RWPE2 (cell line): ENCODE measurements at places on chromosomes 7 and 10.

- no peak for DNase-seq
These were observed 16.9 kb downstream of the CPA1 start for GRCh38 chr7:130397051-130397757.

- DNase-seq = no peak
These were observed 6.5 kb downstream of the SGCE start for GRCh38 chr7:94649450-94649849.

DNA sequence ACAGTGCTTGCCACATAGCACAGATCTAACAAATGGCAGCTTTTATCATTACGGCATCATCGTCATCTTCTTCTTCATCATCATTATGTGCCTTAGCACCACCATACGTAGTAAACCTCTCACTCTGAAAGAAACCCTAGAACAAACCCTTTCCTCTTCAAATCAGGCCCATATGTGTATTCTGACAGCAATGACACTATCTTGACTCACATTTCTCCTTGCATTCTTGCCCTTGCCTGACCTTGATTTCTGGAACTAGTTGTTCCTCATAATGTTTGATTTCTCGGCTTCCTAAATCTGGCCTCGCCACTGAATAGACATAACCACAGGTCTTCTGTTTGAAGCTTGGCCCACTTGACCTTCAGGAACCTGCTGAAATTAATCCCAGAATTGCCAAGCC, 115.3 kb downstream of the DGKI start:
- DNase-seq = no peak

- no peak for DNase-seq
These were observed at the start of gene FAM131B for GRCh38 chr7:143362131-143363015. FAM131B (minus strand) TSS chr7:143362713; CDS start chr7:143362603, 110 bp downstream.

DNA sequence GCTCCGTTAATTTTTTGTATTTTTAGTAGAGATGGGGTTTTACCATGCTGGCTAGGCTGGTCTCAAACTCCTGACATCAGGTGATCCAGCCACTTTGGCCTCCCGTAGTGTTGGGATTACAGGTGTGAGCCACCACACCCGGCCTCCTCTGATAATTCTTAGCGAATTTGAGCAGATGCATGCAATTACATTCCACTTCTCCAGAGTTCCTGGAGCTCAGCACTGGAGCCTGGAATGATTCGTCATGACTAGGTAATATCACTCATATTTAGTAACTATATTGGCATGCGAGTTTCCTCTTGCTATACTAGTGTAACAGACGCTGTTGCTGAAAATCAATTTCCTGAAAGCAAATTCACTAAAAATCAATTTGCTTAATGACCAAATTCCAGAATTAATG, 86.8 kb downstream of the MKX start:
- DNase-seq = no peak

DNA sequence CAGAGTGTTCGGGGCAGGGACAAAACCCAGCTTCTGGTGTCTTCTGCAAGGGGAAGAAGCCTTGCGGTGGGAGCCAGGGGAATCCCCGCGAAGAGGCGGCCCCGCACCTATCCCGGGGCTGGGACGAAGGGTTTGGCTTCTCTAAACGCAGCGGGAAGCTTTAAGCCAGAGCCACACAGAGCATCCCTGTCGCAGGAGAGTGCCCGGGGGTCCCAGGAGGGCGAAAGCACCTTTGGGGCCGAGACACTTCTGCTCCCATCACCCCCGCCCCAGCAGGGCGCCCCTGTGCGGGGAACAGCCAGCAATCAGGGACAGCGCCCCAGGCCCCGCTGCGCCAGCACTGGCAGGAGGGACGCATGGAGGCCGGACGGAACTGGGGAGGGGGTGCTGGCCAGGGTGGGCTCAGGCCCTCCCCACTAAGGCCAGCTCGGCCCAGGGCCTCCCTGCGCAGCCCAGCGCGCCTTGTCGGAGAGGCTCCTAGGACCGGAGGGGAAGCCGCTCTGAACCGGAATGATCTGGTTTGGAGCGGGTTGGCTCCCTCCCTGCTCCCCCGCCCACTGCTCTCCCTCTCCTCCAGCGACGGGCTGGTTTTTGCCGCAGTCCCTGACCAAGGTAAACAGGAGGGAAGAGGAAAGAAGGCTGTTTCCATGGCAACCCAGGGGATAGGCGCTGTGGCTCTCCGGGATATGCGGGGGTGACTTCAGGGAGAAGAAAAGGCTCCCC, 63.9 kb downstream of the TMEM209 start:
- DNase-seq = no peak

- no peak for DNase-seq
These were observed 56.2 kb upstream of the ATP6V0A4 start for GRCh38 chr7:138854115-138854645.

DNA sequence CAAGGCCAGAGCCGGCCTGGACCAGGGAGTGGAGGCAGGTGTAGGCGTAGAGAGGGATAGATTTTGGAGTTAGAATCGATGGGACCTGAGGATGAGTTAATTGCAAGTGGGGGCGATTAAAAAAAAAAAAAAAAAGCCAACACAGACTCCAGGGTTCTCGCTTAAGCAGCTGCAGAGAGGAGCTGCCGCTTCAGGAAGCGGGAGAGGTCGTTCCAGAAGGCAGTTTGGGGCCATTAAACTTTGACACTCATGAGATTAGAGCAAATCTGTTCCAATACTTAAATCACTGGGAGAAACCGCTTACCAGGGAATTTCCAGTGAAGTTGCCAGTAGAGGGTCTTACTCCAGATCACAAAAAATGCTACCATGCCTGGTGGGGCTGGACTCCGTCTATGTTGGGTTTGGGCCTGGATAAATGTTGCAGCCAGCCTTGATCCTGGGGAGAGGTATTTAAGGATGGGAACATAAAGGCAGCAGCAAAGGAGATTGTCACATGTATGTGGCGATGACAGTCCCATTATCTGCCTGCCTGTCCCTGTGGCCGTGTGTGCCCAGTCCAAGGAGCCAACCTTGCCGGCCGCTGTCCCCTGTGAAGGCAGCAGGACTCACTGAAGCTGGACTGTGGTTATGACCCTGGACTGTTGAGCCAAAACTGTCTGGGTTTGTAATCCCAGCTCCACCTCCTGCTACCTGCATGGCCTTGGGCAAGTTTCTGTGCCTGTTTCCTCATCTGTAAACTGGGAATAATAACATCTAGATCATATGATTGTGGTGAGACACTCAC, 23.9 kb upstream of the GRID1 start:
- DNase-seq = no peak

GRCh38 chr7:81533426-81533825, 236.4 kb downstream of the HGF start:
- DNase-seq = no peak

- no peak for DNase-seq
These were observed 851 bp downstream of the HYAL4 start for GRCh38 chr7:123845823-123846216.

DNA sequence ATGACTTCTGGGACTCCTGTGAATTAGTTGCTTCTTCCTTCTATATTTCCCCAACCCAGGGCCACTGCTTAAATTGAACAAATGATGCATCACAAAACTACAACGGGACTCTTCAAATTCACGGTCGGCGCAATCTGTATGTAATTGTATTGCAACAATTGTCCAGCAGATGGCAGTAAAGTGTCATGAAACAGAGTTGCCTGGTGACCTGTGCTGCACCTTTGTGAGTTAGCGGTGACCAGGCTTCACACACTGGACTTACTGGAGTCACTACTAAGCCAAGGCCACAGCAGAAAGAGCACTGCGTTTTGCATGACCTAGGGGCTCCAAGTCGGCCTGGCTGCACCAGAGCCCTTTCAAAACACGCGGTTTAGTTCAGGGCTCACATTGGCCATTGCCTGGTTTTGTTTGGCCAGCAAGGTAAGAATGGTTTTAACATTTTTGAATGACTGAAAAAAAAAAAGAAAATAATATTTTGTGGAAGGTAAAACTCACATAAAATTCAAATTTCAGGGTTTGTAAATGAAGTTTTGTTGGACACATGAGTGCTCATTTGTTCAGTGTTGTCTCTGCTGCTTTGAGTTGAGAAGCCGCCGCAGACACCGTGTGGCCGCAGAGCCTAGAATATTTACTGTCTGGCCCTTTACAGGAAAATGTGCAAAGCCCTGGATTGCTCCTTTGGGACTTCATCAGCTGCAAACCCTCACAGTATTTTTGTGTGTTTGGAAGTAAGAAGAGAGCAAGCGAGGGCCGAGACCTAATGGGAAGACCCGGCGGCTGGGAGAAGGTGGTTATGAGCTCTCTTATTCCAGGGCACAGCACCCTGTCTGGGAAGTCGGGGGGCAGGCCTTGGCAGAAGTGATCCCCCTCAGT, 23.2 kb upstream of the ZNF32 start:
- no peak for DNase-seq

DNA sequence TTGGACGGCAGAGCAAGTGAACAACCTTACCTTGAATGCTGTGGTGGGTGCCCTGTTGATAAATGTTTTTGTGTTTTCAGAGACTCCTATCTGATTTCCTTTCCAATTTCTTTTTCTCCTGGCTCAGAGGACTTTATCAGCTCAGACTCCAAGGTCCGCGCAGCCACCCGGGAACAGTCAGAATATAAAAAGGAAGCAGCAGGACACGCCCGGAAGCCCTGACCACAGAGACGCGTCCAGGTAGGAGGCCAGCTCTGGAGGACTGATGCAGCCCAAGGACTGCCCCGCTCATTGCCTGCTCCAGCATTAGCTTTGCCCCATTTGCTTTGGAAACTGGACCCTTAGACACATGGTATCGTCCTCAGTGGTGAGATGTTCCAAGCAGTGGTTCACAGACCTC, 61.3 kb downstream of the TACC2 start:
- no peak for DNase-seq

DNA sequence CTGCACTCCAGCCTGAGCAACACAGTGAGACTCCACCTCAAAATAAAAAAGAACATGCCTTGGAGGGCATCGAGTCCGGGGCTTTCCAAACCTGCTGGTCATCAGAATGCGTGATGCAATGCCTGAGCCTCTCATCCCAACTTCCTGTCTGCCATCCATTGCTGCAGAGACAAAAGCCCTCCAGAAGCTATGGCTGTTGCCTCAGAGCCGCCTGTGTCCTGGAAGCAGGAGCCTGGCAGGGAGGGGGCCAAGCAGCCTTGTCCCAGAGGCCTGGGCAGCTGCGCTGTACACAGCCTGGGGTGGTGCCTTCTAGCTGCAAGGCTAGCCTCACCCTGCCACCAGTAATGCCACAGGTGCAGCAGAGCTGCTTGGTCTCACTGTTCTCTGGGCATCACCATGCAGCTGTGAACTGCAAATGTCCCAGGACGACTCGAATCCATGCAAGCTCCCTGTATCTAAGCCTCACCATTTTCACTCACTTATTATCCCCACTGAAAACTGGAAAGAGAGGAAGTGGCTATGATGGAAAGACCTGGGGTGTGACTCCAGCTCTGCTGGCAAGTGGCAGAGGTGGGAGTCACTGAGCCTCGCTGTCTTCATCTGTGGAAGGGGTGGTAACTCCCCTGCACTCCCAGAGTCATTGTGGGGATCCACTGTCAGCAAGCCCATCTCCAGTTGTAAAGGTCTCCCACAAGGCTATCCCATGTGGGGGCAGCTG, 7.0 kb downstream of the ALOX5 start:
- no peak for DNase-seq

DNA sequence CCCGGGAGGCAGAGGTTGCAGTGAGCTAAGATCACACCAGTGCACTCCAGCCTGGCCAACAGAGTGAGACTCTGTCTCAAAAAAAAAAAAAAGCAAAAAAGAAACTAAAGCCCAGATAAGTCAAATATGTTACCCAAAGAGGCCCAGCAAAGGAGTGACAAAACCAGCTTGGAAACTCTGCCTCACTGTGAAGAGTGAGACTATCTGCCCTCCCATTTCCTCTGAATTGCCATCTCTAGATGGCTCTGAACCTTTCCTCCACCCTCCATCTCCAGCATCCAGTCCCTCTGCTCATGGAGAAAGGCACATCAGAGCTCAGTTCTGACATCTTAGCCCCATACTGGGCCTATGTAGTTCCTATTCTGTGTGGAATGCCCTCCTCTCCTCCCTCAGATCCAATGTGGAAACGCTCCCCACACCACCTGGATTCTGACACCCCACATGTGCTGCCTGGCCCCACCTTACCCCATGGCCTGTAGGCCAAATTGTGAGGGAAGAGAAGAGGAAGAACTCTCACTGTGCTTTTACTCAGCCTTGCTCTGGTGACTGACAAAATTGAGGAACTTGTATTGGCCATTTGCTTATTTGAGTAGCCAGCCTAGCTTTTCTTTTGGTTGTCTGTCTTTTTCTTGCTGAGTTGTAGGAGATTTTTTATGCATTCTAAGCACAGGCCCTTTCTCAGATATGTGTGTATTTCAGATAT, 18.0 kb upstream of the NUDCD3 start:
- DNase-seq = no peak

GRCh38 chr10:74753442-74754211, 72.8 kb upstream of the KAT6B start:
- DNase-seq = no peak

DNA sequence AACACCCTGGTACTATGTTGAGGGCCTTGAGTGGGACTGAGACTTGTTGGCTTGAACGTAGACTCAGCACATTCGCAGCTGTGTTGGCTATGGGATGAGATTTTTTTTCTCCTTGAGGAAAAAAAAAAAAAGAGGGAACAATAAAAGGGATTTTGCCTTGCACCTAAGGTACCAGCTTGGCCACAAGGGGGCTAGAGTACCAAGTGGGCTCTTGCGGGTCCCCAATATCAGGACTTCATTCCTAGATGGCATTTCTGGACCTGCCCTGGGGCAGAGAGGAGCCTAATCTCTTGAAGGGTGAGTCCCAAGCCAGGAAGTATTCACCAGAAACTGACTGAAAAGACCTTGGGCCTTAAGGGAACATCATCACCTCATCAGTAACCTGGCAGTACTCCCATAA, 1083.6 kb upstream of the PHF14 start:
- DNase-seq = no peak

DNA sequence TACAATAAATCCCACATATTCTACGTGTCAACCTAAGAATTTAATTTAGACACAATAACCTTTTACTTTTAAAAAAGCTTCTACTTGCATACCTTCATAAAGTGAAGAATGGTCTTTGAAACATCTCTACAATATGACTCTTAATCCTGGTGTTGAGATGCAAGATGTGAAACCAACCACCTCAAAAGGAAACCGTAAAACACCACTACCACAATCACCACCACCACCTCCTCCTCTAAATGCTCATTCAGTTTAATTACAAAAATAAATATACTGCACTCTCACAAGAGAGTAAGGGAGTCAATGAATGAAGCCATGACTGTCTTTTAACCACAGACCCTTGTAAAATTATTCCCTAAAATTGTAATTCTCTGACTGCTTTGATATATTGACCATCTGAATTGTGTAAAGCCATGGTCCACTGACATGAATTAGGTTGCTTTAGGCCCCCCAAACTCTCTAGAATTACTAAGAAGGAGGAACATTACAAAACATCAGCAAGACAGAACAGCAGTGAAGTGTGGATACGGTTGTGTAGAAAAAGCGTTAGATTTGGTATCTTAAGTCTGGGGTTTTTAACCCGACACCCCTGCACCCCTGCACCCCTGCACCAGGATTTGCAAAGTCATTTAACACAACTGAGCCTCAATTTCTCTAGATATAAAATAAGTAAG, 171.4 kb downstream of the SFMBT2 start:
- DNase-seq = no peak

DNA sequence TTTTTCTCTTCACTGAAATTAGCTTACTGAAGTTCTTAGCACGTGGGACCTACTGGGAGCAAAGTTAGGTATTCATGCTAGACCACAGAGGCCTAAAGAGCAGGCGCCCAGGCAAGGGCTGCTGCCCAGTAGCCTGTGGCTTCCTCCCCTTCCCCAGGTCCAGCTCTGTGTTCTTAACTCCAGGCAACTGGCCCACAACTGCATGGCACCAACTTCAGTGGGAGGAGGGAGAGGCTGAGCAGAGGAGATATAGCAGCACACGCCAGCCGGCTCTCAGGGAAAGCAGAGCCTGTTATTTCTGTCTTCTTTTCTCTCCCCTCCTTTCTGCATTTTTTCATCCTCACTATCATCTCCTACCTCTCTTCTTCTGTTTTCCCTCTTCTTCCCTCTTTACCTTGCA, 67.4 kb downstream of the PCGF5 start:
- no peak for DNase-seq
